Osteocyte (in vitro differentiated cells): ENCODE measurements at places on chromosomes 5 and 9. TPM values are rescaled to one million over a fixed set of nuclear protein-coding genes. Genes with fewer than 3 reads are reported as not detected.

DNA sequence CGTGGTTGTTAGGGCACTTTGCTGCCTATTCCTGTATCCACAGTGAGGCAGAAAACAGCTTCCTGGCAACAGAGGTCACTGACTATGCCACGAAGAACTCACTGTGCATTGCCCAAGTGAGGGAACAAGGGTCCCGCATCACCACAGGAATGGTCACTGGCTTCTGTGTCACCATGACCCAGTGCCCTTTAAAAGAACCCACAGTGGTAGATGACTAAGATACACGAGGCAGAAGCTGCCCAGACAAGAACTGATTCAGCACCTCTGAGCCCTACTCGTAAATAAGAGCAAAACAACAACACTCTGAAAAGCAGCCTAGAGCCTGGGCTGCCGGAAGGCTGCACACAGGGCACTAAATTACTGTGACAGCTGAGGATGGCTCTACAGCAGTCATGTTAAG is 236.6 kb upstream of the RASEF start:
- DNase-seq, result no peak

LCN15 gene
- total RNA-seq, result not detected in 2 replicates

GRCh38 chr9:87711857-87712800 is 13.8 kb upstream of the CTSL start:
- no peak for DNase-seq

PCDHA3 gene
- 0.19 and 0.42 TPM in 2 replicates for total RNA-seq

GRCh38 chr5:25573691-25574090 is 928.9 kb upstream of the CDH10 start:
- DNase-seq, result no peak

DNA sequence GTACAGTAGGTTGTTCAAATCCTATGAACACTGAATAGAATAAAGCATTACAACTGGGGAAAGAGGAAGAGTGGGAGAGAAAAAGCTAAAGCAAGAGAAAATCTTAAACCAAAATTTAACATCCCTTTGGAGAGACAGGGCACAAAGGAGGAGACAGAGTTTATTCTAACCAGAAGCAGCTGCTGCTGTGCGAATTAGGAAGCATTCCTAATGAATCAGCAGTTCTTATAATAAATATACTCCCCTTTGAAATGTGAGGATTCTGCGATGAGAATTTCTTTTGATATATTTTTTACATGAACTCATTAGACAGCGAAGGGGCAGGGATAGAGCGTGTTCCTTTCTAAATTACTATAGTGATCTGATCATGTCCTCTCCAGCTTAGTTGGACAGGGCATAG is 233.4 kb downstream of the DENND1A start:
- DNase-seq, result no peak

GRCh38 chr5:69231851-69232250 is 2.8 kb upstream of the CDK7 start:
- DNase-seq, result no peak

- no peak for DNase-seq
Measured at GRCh38 chr5:80341016-80341775, 21.4 kb downstream of the SPZ1 start.

DNA sequence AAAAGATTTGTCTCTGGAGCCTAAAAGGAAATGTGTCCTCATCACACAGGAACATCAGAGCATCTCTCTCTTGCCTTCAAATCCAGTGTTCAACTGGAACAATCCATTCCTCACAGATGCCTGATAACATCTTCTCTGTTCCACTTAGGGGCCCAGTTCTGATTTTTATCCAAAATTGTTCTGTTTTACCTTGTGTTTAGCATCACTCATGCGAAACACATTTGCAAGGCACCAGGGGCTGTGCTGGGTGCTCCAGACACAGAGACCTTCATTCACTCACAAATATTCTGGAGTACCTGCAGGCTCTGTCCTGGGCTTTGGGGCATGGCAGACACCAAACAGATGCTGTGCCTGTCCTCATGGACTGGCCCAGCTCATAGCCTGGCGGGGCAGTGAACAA is 13.8 kb downstream of the GABBR2 start:
- DNase-seq, result no peak

GRCh38 chr9:94289691-94290090 is 30.6 kb downstream of the ZNF169 start:
- DNase-seq, result no peak

DNA sequence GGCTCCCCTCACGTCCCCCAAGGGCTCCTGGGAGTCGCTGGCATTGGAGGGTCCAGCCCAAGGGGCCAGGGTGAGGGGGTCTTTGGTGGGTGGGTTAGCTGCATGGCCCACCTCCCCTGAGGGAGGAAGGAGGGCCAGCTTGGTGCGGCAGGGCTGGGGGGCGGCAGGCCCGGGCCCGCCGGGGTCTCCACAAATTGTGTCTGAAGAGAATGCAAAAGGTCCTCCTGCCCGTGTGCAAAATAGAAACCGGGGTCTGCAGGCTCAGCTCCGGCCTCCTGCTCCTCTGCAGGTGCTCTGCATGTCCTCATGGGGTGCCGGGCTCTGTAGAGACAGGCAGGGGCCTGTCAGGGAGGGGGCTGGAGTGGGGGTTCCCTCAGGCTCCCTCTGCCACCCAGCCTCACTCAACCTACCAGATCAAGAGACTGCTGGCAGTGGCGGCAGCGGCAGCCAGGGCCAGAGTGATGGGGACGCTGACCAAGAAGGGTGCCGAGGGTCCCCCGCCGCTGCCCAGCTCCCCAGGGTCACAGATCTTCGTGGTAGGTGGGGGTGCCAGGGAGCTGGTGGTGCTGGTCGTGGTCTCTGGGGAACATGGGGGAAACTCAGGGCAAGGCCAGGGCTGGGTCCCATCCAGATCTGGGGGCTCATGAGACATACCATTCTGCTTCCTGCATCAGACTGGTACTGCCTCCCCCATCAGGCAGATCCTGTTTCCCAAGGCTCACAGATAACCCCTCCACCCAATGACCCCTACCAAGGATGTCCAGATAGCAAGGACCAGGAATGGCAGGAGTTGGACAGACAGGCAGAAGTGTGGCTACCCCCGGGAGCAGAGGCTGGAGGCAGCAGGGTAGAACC is 29.2 kb upstream of the ENHO start:
- DNase-seq, result no peak

PLAC8L1 gene
- 1.4 and 2.1 TPM in 2 replicates for total RNA-seq

DNA sequence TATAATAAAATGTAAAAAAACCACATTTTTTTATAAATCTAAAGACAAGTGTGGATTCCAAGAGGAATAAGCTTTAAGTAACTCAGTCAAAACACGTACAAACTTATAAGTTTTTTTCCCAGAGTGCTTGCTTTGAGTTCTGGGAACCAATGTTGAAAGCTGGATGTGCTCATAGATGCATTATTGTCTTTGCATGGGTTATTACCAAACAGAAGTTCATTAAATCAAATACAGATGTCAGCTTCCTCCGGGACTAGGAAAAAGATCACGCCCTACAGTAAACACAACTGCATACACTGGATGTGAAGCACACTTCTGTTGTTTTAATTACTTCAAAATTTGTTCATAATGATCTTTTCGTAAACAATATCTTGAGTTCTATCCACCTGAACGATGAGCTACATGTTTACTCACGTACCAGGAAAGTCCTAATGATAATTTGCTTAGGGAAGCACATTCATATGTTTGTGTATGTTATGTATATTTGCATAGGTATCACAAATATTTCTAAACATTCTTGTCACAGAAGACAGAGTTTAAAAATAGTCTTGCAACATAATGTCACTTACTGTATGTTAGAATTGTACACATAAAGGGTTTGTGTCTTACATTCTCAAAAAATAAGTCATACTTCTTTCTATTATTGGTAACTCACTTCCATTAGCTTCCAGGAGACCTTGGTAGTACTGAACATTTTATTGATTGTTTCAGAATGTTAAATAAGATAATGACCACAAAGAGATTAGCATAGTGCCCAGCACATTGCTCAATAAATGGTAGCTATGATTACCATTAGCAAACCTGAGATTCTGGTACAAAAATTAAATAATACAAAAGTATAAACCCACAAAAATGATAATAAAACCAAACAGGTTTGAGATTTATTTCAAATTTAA is 427.4 kb downstream of the CETN3 start:
- DNase-seq, result no peak

DNA sequence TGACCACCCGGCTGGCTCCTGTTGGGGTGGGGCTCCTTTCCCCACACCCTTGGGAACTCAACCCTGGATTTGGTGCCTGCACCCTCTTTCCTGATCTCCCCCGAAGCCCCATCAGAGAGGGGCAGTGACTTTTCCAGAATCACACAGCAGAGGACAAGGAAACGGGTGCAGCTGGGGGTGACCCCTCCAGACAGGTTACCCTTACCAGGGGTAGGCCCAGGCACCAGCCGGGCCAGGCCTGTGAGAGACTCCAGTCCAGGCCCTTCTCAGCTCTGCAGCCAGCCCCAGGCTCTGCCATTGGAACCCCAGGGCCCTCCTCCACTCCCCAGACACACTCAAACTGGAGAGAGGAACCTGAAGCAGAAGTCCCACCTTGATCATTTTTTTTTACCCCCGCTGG is 19.0 kb upstream of the PHYHD1 start:
- no peak for DNase-seq

ACOT12 gene
- not detected in 2 replicates for total RNA-seq

OLFML2A gene
- total RNA-seq, result 146 and 169 TPM in 2 replicates

- no peak for DNase-seq
Measured at GRCh38 chr5:55134053-55134722, 25.8 kb upstream of the GPX8 start.

GRCh38 chr5:173772384-173773059 is 115.6 kb upstream of the CPEB4 start:
- no peak for DNase-seq

DNA sequence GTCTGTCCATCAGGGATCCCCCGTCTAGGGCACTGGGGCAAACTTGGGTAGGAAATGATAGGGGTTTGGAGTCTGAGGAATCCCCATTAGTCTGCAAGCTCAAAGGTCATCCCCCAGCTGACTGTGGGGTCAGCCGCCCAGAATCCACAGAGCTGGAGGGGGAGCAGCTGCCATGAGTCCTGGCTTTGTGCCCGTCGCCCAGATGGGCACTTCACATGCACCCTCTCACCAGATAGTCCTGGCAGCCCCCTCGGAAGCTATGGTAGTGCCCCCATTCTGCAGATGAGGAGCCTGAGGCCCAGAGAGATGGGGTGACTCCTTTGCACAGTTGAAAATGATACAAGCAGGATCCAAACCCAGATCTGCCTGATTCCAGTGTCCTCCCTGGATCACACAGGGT is 35.7 kb upstream of the RPL26L1 start:
- DNase-seq, result no peak

PCDHAC1 gene
- 3.3 TPM in 2 replicates for total RNA-seq

DNA sequence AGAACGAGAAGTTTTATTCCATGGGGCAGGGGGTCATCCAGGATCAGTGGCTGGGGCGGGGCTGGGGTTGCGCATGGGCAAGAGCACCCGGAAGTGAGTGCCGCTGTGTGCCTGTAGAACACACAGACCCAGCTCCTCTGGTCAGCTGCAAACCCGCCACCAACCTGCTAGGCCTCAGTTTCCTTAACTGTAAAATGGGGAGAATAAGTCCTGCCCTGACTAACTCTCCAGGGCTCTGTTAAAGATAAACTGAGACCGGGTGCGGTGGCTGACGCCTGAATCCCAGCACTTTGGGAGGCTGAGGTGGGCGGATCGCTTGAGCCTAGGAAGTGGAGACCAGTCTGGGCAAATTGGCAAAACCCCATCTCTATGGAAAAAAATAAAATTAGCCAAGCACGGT is 152.2 kb downstream of the GABBR2 start:
- peak; percentile 56 for DNase-seq

- no peak for DNase-seq
Measured at GRCh38 chr9:126939821-126940221, 25.2 kb downstream of the RALGPS1 start.
